ENCODE measurements at places on chromosomes 12 and 14.

- DNase-seq: no peak
These were observed 39.7 kb upstream of the VCPKMT start for GRCh38 chr14:50156111-50156510.

DNA sequence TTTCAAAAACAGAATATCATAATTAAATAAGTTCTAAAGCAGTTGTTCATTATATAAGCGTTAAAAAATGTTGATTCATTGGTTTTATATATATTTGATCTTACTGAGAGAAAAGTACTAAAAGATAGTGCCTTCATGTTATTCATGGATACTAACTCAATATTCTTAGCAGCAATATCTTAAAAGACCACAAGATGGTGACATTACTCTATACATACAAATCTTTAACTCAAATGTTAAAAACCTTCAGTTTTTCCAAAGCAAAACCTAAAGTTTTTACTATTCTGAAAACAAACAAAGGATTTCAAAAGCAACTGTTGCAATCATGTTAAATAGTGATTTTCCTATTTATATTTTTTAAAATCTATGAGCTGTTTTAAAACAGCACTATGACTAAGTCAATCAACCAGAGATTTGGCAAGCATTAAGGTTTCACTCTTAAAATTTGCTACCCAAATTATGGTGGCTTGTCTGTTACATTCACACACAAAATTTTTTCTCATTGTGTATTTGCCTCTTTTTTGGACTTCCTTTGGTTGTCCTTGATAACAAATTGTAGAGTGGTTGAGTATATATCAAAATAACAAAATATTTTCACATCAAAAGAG lies 50.1 kb upstream of the RERGL start:
- DNase-seq: no peak

DNA sequence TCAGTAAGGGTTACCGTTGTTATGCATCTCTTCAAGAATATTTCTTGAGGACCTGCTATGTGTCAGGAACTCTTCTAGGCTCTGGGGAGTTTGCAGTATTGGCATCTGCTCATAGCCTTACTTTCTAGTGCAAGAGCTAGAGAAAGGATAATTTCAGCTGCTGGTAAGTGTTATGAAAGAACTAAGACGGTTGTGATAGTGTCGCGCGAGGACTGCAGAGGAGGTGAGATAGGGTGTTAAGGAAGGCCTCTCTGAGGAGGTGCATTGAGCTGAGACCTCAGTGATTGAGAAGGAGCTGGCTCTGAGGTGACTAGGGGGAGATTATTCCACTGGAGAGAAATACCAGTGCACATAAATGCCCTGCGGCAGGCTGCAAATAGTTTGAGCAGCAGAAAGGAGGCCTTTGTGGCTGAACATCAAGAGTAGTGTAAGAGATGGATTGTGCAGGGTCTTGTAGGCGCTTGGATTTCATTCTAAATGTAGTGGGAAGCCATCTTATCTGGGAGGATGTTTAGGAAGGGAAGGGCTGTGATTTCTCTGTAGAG lies 824 bp downstream of the DDX55 start:
- DNase-seq: no peak

DNA sequence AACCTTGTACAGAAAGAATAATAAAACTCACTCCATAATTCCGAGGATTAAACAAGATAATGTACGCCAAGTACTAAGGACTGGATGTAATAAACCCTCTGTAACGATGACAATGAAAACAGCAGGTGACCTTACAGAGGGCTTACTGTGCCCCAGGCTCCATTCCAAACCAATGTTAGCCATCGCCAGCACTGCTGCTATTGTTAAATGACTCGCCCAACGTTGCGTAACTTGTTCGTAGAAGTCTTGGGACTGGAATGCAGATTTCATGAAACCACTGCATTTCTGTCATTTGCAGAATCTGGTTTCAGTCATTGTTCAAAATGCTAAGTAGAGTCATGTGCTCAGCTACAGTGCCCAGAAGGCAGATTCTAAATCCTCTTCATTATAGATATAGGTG lies 728 bp upstream of the STON2 start:
- no peak for DNase-seq

DNA sequence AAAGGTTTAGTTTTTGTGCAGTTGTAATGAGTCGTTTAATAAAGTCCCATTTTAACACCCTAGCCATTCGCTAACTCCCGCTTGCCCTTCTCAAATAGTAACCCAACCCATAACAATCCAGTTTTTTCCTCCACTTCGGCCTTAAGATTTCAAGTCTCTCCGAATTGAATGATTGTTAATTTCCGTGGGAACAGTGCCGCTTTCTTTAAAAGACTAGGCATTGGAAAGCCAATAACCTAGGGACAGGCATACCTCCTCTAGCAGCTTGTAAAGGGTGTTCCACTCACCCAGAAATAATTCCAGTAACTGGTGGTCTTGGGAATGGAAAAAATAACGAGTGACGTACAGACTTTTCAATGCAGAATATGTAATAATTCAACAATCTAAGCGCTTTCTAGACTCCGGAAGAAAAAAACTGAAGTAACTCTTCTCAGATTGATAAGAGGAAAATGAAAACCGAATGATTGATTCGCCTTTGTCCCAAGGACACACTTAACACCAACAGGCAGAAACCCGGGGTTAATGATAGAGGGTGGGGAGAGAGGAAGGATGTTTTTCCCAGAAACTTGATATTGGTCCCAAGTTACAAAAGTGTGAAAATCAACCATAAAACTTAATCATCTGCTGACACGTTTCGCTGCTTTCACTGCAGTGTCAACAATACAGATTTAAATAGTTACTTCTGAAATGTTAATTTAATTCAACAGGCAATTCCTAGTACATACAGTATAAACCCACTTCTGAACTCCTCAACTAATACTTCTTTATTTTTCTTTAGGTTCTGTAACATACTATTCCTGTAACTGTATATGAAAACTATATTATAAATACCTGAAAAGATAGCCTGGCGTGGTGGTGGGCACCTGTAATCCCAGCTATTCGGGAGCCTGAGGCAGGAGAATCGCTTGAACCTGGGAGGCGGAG lies 1.0 kb upstream of the SINHCAF start:
- DNase-seq: no peak

DNA sequence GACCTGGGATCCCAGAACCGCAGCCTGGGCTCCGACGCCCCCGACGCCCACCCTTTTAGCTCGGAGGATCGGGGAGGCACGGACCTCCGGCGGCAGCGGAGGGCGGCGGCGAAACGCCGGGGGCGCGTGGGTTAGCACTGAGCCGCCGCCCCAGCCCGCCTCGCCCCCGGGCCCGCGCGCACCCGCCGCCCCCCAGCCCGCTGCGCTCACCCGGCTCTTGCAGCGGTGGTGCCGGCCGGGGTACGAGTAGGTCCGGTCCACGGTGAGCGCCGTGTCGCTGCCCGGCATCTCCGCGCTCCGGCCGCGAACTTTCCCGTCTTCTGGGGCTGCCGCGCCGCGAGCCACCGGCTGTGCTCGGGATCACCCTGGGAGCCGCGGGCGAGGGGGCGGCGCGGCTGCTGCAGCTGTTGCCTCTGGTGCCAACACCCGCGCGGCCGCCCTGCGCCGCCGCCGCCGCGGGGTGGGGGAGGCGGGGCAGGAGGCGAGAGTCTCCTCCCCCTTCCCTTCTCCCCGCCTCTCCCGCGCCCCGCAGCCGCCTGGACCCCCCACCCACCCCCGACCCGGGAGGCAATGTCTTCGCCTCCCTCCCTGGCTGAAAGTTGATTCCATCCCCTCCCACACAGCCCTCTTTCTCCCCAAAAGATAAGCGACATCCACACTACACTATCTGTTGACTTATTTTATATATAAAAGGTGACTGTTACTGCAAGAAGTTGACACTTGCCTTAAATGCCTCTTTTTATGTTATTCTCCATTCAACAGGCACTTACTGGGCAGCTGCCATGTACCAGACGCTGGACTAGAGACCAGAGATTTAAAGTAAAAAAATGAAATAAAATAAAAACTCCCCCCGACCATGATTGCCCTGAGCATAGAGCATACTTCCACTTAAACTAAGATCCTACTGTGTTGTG lies at the start of gene TMCC3:
TSS of gene TMCC3 (minus strand) at position 415 of the 914 bp plus-strand sequence. CDS start at position 288, 127 bp downstream.
- no peak for DNase-seq

- no peak for DNase-seq
These were observed 49.4 kb downstream of the SLC16A7 start for GRCh38 chr12:59645242-59645641.

- no peak for DNase-seq
These were observed 120.7 kb downstream of the ADGRD1 start for GRCh38 chr12:131074221-131075083.

DNA sequence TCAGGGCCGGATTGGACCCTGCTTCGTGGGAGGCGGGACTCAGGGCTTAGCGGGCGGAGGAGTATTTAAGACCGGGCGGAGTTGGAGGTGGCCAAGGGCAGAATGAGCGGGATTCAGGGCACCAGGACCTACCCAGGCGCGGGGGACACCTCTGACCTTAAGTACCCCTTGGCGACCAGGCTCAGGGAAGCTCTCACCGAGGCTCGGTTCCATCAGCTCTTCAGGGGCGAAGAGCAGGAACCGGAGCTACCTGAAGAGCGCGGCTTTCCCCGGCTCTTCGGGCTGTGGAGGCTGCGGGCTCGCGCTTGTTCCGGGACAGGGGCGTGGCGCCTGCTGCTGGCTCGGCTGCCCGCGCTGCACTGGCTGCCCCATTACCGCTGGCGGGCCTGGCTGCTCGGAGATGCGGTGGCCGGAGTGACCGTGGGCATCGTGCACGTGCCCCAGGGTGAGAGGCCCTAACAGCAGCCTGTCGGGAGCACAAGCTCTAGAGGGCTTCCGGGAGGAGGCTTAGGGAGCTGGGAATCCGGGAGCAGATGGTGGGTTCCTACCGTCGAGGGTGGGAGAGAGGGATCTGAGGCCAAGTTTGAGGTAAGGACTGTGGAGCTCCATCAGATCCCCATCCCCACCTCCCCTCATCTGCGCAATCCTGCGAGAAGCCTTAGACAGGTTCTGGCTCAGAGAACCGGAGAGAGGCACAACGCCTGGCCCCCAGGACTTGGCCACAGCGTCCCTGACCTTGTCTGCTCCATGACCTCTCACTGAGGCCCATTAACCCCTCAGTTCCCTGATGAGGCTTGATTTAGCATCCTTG lies 8.4 kb downstream of the ARHGEF25 start:
- DNase-seq: no peak

DNA sequence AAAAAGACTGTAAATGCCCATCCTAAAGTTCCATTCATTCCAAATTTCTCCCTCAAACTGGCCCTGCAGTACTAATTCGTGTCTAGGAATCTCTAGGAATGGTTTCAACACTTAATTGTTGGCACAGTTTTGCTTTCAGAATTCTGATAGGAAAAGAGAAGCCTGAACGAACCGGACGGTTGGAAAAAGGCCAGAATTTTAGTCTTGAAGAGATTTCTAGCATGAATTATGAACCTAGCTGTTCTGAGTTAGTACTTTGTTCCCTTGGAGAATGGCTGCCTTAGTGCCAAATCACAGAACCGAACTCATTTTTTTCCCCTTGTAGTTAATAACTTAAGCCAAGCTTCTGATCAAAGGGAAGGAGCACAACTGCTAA lies 262.6 kb downstream of the ADAMTS20 start:
- DNase-seq: no peak

DNA sequence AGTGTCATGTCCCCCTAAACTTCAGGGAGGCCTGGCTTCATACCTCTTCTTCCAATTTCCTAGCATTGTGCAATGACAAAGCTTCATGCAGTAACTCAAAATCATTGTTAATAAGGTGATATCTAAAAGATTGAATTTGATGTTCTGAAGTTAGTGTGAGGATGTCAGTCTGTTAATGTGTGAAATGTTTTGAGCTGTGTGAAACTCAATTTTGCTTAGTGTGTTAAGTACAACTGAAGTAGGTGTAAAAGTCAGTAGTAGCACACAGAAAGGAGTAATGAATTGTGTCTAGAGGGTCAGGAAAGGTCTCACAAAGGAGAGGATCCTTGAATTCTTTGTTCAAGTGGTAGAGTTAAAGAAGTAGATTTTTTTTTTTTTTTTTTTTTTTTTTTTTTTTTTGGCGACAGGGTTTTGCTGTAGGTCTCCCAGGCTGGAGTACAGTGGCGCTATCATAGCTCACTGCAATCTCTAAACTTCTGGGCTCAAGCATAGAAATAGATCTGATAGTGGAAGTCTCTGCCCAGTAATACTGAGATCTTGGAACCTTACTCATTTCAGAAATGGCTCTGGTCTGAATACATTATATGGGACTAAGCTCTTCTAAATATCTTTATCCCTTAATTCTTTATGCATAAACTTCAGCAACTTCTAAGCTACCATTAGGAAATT lies 63.9 kb downstream of the FUT8 start:
- no peak for DNase-seq

DNA sequence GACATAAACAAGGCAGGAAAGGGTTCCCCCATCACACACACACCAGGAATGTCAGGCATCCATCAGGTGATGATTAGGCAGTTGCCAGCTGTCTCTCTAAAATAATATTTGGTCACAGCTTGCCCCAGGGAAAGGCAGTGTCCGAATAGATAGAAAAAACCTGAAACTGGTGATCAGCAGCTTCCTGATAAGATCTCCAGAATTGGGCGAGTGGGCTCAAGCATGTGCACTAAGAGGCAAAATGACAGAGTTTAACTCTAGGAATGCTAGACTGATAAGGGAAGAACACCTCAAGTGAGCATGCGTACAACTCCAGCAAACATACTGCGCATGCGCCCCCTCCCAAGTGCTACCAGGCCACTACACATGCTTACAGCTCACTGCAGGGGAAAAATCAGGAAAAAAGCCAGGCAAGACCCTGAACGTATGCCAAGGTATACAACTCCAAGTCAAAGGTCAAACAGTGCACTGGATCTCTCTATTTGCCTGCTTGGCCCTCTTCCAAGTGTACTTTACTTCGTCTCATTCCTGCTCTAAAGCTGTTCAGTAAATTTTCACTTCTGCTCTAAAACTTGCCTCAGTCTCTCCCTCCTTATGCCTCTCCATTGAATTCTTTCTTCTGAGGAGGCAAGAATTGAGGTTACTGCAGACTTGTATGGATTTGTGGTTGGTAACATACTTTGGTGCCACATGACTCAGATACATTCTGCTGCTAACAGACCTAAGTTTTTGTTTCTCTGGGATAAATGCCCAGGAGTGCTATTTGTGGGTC lies 73.5 kb upstream of the VASH1 start:
- DNase-seq: no peak

DNA sequence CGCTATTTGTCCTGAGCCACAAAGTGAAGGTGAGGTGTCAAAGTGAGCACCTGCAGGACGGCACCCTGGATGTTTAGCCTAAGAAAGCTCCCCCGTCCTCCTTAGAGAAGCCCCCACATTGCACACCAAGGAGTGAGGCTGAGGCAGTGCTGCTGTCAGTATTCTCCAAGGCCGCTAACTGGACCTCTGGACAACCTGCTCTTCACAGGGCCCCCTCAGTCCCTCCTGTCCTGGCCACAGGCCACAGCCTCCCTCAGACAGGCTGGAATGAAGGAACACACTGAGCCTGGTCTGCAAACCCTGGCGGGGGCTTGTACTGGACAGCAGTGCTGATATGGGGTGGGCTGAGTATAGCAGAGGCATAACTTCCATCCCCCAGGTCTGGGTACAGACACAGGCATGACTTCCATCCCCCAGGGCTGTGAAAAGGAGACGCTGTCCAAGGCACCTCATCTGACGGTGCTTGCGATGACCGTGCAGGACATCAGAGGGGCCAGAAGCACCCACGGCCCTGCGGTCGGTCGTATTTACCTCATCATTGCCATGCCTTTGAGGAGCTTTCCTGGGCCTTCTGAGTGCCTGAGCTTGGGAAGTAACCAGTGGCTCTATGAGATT lies 82.4 kb upstream of the DIO3 start:
- no peak for DNase-seq

Data from NCI-H2081 treated with DMSO at 0.1 percent for 48 hours (cell line).